ENCODE measurements at places on chromosomes 5 and 9.

DNA sequence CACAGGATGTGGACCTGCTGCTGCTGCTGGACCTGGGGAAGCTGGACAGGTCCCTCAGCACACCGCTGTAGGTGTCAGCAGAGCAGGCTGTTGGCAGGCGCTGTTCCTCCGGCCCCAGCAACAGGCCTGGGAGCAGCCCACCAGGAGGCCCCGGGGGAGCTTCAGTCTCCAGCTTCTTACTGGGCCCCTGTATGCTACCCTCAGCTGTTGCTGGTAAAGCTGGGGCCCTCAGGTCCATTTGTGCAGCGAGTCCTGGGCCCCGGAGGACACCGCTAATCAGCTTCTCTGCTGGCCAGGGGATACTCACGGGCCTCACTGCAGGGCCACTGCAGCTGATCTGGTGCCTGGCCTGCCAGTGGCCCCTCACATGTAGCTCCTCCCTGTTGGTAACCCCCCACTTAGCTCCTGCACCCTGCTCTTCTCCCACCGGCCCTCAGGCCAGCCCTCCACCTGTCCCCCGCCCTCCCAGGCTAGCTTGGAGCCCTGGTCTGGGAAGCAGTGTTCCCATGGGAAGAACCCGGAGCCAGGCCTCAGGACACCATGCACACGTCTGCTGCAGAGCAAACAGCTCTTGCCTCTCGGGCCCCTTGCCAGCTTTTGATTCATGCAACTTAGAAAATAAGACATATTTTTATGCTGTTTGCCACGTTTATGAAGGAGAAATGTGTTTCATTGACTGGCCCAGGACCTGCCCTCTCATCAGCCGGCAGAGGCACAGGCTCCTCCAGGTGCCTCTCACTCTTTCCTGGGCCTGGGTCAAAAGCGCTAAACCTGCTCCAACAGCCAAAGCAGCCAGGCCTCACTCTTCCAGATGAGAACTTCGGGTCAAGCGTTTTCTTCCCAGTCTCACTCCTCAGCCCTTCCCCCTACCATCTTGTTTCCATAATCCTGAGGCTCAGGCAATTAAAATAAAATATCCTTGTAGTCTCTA lies 61.0 kb upstream of the ADAMTS2 start:
- DNase-seq, result no peak

- no peak for DNase-seq
These were observed 518 bp upstream of the FAM13B start for GRCh38 chr5:138033386-138033808.

DNA sequence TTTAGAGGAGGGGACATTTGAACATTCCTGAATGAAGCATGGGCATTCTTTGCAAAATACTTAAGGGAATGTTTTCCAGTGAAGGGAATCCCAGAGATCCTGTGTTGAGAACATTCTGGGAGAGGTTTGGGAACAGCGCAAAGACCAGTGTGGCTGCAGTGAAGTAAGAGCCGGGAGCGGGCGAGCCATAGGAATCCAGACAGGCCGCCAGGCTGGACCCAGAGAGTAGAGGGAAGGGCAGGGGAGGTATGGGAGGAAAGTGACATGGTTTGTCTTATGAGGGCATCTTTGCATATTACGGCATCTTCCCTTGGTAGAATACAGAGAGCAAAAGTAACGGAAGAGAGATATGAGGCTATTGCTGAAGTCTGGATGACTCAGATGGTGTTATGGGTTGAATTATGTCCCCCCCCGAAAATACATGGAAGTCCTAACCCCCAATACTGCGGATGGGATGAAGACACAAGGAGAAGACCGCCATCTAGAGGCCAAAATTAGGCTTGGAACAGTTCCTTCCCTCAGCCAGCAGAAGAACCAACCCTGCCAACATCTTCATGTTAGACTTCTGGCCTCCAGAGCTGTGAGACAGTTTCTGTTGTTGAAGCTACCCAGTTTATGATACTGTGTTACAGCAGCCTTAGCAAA lies 268.2 kb downstream of the MAST4 start:
- no peak for DNase-seq

DNA sequence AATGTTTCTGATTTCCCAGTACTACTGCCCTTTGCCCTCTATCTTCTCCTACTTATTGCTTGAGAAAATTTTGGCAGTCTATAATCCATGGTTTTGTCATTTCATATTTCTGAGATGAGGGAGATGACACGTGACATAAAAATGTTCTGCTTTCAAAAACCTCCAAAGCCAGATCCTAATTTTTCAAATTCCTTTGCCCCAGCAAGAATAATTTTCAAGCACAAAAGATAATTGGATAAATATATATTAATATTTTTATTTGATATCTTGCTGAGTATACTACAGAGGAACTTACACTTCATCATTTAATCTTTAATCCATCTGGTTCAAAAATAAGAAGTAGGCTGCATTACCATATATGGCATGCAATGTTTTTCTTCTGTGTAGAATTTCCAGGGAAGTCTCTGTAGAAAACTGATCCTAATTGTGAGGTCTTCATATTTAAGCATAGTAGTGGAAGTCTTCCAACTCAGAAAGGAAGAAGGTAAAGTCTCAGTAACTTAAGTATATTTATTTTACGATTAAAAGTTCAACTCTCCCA lies 1738.8 kb downstream of the EFNA5 start:
- DNase-seq, result no peak

DNA sequence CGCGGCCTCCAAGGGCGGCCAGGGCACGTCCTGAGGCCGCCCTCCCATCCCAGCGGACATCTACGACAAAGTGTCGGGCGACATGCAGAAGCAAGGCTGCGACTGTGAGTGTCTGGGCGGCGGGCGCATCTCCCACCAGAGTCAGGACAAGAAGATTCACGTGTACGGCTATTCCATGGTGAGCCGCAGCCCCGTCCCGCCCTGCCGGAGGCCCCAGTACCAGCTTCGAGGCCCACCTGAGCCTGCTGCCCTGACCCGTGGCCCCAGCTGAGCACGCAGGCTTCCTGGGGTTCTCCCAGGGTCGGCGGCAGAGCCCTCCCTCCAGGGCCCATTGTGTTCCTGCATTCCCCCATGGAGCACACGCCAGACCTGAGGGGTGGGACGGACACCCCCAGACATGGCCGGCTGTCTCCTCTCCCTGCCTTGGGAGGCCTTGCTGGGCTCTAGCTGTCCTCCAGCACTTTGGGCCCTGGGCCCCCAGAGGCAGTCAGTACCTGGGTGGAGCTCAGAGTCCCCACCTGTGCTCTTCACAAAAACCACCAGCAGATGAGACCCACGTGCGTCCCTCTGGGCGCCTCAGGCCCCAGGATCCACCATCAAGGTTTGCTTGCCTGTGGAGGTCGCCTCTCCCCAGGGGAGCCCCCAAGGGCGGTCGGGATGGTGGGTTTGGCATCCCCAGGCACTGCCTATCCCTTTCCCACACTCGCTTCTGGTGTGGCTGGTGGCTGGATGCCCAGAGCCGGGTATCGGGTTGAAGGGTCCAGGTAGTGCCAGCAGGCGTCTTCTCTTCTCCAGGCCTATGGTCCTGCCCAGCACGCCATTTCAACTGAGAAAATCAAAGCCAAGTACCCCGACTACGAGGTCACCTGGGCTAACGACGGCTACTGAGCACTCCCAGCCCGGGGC lies 1.0 kb downstream of the PHPT1 start:
- no peak for DNase-seq

DNA sequence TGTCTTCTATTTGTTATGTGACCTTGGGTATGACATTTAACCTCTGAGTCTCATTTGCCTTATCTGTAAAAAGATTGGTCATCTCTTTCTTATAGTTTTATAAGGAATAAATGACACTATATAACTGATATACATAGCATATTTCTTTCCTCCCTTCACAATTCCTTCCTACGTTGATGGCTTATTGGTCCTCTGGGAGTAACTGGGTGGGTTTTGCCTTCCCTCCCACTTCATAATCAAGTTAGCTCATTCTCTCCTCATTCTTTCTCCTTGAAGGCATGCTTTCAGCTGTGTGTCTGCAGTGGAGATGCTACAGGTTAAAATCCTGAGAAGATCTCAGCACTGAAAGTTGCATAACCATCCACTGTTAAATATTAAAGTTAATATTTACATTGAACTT lies 382.4 kb downstream of the TMEM38B start:
- DNase-seq, result no peak

DNA sequence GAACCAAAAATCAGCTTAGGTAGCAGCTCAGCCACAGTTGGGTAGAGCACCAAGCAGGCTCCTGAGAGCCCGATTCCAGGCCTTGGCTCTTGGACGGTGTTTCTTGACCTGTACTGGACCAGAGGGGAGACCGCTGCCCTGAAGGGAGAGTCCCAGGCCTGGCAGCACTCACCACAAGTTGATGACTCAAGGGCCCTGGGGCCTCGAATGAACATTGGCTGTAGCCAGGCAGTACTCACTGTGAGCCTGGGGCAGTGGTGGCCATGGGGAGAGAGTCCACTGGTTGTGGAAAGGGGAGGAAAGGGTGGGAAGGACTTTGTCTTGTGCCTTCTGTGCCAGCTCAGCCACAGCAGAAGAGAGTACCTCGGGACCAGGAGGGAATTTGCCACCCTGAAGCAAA lies 166.1 kb downstream of the EDIL3 start:
- DNase-seq, result no peak

DNA sequence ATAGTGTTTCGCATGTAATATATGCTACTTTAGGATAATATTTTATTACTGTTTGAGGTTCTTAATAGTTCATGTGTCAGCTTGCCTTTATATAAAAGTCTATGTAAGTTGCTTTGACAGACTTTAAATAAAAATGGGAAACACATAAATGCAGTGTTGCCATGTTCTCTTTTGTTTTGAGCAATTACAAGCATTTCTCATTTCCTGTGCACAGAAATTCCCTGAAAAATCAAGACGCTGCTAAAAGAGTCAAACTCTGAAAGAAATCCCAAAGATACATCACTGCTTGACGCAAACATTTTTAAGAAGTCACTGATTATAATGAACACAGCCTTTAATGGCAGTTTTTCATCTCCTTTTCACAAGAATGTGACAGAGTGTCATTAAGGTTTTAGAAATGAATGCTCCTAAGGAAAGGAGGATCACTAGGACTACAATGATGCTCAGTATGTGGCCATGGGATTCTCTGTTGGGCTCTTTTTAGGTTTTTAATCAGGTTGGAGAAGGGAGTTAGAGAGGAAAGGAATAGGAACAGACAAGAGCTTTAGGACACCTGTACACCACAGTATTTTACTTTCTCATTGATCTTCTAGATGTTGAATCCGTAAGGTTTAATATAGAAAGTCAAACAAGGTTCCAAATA lies 29.4 kb downstream of the ZCCHC7 start:
- no peak for DNase-seq

DNA sequence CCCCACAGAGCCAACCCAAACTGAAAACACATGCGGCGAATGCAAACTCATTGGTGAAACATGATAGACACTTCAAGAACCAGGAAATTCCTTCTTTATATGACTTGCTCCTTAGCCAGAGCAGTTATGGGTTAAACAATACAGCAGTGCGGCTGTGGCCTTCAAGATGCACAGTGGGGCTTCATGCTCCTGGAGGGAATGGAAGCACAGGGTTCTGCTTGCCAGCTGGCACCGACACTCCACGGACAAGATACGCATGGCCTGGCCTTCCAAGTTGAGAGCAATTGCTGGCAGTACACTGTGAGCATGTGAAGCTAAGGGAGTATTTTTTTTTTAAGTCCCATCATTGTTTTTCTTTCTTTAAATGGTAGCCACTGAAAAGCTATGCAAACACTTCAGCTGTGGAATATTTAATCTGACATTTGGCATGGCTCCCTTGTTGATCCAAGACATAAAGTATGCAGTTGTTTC lies 451.6 kb upstream of the CD180 start:
- DNase-seq, result no peak

All from NCI-H1436 treated with DMSO at 0.1 percent for 48 hours (cell line).